ENCODE measurements at places on chromosomes 7 and 10.

DNA sequence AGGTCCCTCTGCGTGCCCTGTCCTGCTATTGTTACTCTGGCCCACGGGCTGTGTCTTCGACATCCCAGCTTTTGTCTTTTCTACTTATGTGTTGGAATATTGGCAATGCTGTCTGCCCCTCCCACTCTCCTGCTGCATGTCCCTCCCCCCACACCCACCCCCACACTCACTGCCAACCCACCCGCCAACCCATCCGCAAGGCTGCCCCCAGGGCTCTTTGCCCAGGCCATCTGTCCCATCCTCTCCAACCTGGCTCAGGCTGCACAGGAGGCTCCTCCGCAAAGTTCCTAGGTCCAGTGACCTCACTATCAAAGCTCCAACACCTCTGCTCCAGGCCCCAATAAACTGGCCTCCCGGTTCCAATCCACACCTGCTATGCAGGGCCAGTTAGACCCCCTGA lies 167.1 kb upstream of the PRR15 start:
- no peak for DNase-seq

- DNase-seq = no peak
These were observed 193.1 kb downstream of the FGFR2 start for GRCh38 chr10:121405096-121405495.

GRCh38 chr10:24669285-24669852 lies 54.3 kb downstream of the ARHGAP21 start:
- no peak for DNase-seq

GRCh38 chr10:103637011-103637410 lies 143.5 kb downstream of the NEURL1 start:
- no peak for DNase-seq

DNA sequence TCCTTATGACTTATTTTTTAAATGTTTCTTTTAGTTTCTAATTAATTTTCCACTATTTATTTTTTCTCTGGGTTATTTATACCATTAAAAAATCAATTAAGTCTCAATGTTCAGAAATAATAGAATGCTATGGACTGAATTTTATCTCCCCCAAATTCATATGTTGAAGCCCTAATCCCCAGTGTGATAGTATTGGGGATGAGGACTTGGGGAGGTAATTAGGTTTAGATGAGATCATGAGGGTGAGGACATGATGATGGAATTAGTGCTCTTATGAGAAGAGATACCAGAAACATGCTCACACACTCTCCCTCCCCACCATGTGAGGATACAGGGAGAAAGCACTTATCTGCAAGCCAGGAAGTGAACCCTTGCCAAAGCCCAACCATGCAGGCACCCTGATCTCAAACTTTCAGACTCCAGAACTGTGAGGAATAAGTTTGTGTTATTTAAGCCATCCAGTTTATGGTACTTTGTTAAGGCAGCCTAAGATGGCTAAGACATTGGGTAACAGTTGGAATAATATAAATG lies 202.6 kb downstream of the MDFIC start:
- DNase-seq = no peak

DNA sequence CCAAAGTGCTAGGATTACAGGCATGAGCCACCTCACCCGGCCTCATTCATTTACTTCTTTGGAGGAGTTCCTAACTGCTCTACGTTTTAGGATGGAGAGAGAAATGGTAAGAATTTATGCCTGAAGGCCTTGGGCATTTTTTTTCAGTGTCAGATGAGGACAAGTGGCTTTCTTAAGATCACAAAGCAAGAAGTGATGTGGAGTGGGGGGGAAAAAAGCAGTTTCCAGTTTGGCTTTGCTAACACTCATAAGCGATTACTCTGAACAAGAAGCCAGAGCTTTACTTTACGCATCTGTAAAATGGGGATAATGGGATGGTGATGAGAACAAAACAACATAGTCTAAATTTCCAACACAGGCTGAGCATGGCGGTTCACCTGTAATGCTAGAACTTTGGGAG lies 2.6 kb upstream of the PPIA start:
- no peak for DNase-seq
